Activated naive CD4-positive, alpha-beta T cell (primary cell): ENCODE measurements at places on chromosomes 6 and 20.

DNA sequence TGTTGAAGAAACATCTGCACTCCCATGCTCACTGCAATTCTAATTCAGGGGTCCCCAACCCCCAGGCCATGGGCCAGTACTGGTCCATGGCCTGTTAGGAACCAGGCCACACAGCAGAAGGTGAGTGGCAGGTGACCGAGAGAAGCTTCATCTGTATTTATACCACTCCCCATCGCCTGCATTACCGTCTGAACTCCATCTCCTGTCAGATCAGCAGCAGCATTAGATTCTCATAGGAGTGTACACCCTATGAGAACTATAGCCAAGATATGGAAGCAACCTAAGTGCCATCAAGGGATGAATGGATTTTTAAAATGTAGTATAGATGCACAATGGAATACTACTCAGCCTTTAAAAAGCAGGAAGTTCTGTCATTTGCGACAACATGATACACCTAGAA is 53.2 kb downstream of the MBOAT1 start:
- no peak for DNase-seq

DNA sequence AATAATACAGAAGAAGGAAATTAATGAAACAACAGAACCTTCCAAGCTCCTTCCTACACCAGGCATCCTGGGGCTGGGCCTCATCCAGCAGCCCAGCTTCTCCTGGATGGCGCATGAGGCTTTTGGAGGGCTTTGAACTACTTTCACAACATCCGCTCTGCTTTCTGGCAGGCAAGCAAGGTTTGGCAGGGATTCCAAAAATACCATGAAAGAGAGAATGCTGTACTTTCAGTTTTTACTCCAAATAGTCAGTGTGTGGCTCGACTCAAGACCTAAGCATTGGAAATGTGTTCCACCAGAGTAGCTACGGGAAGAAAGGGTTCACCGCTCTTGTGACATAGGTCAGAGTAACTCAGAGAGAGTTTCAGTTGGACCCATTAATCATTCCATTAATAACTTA is 125.4 kb downstream of the OPRM1 start:
- DNase-seq = no peak

GRCh38 chr20:31920275-31920855 is 31.5 kb downstream of the PDRG1 start:
- DNase-seq = no peak

DNA sequence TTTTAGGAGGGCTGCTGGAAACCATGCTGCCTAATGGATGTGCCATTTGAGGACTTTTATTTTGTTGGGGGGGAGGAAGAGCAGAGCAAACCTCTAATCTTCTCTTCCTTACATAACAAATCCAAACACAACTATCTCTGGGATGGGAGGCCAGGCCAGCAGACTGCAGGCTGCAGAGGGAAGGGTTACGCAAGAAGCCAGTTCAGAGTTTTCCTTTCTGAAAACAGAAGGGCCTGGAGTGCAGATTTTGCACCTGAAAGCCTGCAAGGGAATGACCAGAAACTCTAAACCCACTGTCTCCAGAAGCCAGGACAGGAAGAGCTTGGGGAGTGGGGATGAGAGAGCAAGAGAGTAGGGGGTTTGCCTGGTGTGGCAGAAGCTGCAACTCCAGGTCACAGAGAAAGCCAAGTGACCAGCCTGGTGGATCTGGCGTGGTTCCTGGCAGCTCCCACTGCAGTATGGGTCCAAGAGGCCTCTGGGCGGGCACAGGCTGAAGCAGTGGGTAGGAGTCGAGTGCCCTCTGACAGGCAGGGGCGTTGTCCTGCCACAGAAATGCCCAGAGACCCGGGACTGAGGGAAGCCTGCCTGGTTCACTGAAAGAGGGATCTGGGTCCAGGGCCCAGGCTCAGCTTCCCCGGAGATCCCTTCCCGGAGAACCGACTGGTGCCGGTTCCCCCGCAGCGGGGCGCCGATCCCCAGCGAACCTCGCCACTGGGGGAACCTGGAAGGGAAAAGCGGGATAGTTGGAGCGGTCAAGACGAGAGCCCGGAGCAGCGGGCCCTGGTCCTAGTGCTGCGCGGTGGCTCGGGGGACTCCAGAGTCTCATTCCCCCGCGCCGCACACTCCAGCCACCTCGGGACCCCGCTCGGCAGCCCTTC is 6.7 kb downstream of the MAFB start:
- no peak for DNase-seq

- no peak for DNase-seq
Measured at GRCh38 chr6:52976591-52977035, 18.5 kb downstream of the GSTA4 start.
